Kidney capillary endothelial cell (primary cell): ENCODE measurements at places on chromosomes 2 and 18.

DNA sequence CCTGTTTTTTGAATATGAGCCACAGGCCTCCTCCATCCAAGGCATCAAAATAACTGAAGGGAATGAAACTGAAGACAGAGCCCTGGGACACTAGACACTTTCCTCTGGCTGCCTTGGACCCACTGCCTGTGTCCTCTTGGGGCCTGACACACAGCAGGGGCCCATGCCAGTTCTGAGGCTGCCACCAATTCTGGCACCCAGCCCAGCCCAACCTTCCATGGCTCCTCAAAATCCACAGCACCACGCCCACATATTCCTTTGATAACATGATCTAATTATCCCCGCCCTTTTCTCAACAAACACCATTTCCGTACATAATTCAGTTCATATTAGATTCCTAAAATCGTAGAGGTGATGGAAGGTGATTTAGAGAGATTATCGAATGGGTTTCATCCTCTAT lies 64.2 kb downstream of the EMX1 start:
- DNase-seq: no peak

- no peak for DNase-seq
Observed at GRCh38 chr2:174340400-174341292, 5.9 kb downstream of the SP9 start.

DNA sequence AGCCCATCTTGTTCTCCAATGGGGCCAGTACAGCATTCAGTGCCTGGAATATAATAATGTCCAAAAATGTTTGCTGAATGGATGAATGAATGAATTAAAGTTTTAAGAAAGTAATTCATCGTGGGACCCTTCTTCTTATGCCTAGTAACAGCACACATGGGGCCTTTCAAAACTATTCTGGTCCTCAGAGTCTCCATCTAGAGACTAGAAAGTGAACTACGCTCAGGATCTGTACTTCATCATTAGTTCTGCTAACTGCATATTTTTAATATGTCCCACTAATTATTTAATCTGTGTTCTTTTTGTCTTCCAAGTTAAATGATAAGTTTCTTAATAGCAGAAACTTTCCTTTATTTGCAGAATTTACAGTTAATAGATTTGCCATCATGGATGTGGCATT lies 172.5 kb downstream of the SMAD2 start:
- DNase-seq: no peak

- DNase-seq: no peak
Observed at GRCh38 chr2:229475778-229476177, 204.7 kb upstream of the PID1 start.

DNA sequence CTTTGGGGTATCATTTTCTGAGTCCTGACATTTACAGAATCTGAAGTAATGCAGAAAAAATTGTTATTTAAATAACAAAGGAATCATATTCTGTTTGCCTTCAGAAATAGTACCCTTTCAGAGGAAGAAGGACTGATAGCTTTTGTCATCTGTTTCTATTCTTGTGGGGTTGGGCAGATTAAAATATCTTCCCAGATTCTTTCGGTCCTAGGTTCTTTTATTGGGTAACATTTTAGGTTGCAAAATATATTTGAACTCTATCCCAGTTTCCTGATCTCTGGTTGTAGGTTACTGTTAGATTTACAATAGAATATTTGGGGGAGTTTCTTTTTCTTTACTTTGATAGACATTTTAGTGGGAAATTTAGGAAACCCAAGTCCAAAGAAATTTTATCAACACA lies 550.5 kb downstream of the SPAG16 start:
- no peak for DNase-seq

DNA sequence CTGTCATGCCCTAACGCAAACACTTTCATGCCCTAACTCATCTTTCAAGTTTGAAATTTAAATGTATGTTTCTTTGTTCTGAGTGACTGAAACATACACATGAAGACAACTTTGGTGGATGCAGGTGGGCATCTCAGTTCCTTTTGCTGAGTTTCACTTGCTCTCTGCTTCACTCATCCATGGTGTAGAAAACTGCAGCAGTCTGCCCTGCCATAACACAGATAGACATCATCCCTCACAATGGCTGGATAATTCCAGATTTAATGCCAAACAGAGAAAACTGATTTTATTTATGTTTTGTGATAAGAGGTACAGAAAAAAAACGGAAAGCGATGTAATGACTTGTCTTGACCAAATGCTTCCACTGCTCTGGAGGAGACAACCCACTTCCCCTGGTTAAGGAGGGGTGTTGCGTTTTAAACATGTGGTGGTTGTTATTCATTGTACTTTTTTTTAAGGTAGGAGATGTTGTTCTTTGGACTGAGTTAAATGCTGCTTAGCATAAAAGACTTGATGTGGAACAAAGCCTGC lies 70.4 kb downstream of the RHBDD1 start:
- DNase-seq: no peak

DNA sequence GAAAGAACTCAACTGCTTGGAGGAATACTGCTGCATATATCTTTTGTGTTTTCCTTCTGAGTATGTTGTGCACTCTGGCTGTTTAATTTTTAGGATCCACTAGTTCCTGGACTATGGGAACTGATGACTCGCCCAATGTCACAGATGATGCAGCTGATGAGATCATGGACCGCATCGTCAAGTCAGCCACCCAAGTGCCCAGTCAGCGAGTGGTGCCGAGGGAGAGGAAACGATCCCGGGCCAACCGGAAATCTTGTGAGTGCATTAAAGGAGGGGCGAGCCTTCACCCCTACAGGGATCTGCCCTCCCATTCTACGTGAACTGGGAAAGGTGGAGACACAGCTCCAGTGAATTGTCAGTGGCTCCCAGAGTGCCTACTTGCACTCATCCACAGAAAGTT lies 59.6 kb downstream of the TPGS2 start:
- no peak for DNase-seq

GRCh38 chr18:11147371-11147951 lies 1.9 kb downstream of the PIEZO2 start:
- peak; percentile 17 for DNase-seq

- DNase-seq: no peak
Observed at GRCh38 chr18:50424877-50425690, 50.2 kb downstream of the SKA1 start.

DNA sequence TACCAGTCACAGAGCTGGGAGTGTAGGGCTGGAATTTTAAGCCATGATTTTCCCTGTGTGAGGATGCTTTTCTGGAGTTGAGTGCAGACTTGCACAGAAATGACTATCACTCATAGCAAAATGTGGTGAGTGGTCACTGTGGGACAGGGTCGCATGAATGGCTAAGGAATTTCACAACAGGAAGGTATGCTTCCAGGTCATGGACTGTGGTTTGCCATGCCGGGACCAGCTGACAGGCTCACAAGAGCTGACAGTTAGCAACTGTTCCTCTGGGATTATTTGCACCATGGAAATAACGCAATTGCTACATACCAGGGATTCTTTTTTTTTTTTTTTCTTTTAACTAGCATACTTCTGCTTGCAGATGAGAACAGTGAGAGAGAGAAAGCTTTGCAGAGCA lies 3.8 kb upstream of the UXS1 start:
- no peak for DNase-seq

DNA sequence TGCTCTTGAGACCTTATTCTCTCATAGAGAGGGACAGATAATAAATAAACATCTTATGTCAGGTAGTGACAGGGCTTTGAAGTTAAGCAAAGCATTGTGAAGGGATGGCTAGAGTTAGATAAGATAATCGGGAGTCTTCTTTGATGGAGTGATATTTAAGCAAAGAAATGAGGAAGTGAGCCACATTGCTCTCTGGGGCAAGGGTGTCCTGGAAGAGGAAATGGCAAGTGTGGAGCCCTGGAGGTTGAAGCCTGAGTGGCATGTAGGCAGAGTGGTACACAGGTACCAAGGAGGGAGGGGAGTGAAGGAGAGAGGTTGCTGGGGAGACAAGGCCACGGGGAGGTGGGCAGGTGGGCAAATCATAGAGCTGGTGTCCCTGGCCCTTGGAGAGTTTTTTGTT lies 110.2 kb downstream of the CTAGE1 start:
- no peak for DNase-seq

GRCh38 chr2:113136828-113137775 lies 9.7 kb downstream of the IL1RN start:
- DNase-seq: peak; percentile 54

DNA sequence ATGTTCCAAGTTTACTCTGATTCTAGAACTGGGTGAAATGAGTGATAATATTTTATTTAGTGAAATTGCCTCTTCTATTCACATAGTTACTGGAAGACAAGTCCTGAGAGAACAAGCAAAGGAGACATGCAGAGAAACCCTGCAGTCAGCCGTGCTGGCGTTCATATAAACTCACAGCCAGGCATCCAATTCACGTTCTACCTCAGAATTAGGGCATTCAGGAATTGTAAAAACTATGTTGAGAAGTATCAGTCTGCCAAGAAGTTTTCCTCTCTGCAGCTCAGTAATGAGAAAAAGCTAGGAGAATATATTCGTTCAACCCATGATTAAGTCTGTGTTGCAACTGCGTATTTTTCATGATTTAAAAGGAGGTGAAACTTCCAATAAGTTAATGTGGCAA lies 156.2 kb upstream of the DSEL start:
- DNase-seq: no peak

DNA sequence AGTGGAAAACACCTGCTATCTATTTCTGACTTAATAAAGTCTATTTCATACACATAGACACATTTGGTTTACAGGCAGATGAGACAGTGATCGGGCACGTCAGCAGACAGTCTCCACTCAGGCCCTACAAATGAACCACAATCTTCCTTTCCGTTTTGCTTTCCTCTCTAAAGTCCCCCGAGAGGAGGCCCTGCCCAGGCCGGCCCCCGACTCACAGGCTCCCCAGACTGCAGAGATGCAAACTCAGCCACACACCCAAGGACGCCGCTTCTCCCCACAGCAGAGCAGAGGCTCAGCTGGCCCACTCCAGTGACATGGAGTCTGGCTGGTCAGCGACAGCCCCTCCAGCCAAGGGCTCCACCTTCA lies 9.3 kb upstream of the MTERF4 start:
- no peak for DNase-seq
